ENCODE measurements at places on chromosomes 3 and 15. TPM values are rescaled to one million over a fixed set of nuclear protein-coding genes. Genes with fewer than 3 reads are reported as not detected.

The SLC9C1 gene
- total RNA-seq = 1.9 TPM

The STX19 gene
- not detected for total RNA-seq

The NEO1 gene
- total RNA-seq = 31.1 TPM

The C3orf49 gene
- not detected for total RNA-seq

The RPP25 gene
- 7.7 TPM for total RNA-seq

The GPR62 gene
- 0.24 TPM for total RNA-seq

The CPLX3 gene
- total RNA-seq = not detected

GRCh38 chr3:27723001-27723445, 900 bp upstream of the EOMES start:
- DNase-seq = no peak

GRCh38 chr3:157086060-157086750, 73.7 kb downstream of the CCNL1 start:
- DNase-seq = no peak

DNA sequence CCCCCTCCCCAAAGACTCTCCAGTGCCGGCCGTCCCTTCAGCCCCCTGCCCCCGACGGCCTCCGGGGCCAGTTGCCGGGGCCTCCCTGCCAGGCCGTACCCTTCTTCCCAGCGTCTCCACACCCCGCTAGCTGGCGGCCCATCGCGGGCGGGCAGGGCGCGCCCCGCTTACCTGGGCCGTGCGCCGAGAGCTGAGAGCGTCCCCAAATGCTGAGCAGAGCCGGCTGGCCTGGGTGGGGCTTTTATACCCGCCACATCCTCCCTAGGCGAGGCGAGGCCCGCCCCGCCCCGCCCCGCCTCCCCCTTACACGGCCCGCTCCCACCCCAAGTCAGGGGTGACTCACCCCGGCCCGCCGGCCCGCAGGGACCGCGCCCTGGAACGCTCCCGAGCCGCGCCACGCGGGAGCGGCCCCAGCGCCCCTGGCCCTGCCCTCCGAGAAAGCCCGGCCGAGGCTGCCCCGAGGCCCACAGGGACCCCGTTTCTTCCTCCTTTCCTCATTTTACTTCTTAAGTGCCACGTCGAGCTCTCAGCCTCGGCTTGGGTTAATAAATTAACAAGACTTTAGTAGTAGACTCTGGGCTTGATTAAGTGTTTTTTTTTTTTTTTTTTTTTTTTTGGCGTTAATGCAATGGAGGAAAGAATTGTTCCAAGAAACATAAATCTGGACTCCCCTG, at the start of gene ANXA2:
TSS of gene ANXA2 (minus strand) at position 215 of the 674 bp plus-strand sequence. CDS start 11,911 bp downstream, outside the sequence.
- peak; percentile 53 for DNase-seq

- DNase-seq = peak; percentile 84
Measured at GRCh38 chr15:83446904-83447709, at the start of gene SH3GL3. Gene SH3GL3, plus strand, starts transcription at chr15:83447341. Its CDS starts 193 bp downstream, at chr15:83447534.

GRCh38 chr3:184506561-184506991, 55.0 kb upstream of the EPHB3 start:
- DNase-seq = no peak

DNA sequence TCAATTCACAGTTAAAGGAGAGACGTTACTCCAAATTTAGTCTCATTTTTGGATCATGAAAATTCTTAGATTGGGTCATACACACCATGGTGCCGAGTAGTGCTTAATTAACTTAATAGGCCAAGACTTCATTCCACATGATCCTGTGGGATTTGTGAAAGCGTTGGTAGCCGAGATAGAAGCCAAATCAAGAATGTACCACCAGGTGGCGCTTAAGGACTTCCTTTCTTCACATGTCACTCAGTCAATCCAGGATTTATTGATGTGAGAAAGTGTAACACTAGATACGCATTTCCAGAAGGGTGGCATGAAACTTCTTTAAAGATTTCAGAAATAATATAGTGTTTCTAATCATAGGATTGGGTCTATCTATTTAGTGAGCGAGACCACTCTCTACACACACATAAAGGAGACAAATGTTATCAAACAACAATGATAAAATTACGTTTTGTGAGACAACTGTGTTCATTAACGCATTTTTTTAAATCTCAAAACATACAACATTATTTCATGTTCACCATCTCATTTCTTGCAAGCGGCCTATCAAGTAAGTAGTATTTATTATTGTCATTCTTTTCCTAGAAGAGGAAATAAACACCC, 436.1 kb downstream of the CHL1 start:
- no peak for DNase-seq

DNA sequence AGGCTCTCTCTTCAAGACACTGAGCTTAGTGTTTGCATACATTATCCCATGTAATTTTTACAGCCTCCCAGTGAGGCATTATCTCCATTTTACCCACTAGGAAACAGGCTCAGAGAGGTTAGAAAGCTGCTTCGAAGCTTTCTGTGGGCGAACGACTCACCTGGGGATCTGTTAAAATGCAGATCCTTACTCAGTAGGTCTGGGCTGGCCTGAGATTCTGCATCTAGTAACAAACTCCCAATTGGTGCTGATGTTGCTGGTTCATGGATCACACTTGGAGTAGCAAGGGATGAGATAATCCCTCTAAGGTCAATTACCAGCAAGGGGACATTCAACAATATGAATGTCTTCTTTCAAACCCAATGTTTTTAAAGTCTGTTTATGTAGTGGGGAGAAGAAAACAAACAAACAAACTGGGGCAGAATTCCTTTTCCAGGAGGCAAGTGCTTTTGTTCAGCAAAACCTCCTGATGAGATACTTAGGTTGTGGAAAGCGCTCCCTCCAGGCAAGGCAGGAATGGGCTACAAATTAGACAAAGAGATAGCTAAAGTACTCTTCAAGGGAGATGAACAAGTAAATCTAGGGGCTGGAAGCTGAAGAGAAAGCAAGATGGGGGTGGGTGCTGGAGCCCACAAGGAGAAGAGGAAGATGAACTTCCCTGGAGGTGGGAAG, 311.9 kb downstream of the SHQ1 start:
- no peak for DNase-seq

GRCh38 chr3:149435996-149436885, 38.3 kb upstream of the TM4SF4 start:
- DNase-seq = no peak

- no peak for DNase-seq
Measured at GRCh38 chr15:41597787-41598186, 38.8 kb downstream of the TYRO3 start.

- no peak for DNase-seq
Measured at GRCh38 chr3:172856795-172857742, 106.5 kb downstream of the ECT2 start.

DNA sequence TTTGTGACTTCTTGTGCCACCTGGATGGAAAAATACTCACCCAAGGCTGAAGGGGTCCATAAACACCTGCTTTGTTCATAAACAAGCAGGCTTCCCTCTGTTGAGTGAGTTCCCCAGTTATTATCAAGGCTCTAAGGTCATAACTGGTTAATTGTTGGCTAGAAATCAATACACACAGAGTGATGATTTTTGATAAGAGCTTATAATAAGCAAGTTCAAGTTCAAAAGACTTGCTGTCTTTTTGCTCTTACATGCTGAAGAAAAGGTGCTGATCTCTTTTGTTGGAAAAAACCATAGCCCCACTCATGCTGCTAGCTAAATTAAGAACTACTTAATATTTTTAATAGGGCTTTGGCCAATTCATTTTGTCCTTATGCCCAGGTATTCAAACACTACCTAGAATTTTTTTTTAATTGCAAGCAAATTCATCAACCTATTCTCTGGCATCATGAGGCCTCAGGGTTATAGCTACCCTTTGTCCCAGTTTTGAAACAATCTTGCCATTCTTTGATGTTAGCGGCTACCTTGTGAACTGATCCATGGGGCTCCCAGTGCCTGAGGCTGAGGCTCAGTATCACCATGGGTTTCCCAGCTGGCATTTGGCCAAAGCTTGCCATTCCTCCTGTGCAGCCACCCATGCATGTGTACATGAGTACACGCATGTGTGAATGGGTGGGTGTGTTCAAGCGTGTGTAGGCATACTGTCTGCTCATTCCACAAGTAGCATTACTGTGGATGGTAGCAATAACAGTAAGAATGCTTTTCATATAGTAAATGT, 127.6 kb upstream of the LPP start:
- no peak for DNase-seq

DNA sequence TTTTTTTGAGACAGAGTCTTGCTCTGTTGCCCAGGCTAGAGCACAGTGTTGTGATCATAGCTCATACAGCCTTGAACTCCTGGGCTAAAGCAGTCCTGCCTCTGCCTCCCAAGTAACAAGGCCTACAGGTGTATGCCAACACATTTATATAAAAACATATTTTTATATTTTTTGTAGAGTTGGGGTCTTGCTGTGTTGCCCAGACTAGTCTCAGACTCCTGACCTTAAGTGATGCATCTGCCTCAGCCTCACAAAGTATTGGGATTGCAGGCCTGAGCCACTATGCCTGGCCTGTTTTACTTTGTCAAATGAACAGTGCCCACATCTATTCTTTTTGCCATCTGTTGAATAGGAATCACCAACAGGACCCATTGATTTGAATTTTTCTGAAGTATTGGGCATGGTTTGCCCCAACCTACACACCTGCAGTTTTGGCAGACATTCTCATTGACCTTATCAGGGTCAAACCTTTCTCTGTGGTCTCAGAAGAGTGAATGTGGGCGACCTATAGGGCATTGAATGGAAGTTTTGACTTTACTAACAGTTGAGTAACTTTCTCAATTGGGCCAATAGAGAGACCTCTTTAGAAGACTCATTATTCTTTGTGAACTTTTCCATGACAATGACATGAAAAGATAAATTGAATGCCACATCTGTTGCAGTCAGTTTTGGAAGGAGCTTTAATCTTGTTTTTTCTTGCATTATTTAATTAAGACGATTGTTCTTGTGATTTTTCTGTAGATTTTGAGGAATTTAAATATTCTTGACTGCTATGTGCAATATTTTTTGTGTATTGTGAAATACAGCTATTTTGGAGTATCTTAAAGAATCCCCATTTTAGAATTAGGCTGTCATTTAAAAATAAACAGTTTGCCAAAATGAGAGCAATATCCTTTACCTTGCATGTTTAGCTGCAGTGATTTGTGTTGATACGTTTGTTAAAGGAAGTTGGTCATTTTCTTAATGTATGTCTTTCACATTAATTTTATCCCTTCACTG, 2.7 kb downstream of the IREB2 start:
- DNase-seq = no peak

- DNase-seq = no peak
Measured at GRCh38 chr3:3165241-3165640, 14.2 kb downstream of the CRBN start.

DNA sequence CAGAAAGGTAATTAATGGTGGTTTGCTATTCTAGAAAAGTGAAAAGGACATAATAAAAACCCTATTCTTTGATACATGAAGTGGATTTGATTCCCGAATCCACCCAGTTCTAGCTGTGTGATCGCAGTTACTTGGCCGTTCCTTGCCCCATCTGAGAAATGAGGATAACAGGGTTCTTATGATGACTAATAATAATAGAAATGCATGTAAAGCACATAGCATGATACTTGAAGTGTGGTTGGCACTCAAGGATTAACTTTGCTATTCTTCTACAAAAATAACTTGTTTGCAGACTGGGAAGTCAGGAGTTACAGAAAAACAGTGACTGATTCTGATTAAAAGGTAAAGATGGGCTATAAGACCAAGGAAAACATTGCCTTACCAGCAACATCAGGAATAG, 26.8 kb downstream of the PARL start:
- DNase-seq = no peak

DNA sequence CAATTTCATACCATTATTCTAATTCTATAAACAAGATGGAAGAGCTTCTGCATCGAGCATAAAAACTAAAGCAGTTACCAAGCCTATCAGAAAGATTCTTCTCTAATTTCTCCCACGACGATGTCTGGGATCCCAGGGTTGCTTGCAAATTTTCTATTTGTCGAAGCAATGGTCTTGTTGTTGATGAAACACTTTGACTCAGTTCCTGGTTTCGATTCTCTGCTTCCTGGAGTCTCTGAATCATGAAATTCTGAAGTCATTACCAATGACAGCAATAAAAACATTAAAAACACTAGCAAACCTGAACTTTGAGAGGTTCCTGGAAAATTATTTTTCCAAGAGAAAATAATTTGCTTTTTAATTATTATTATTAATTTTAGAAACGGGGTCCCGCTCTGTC, 18.7 kb downstream of the TMF1 start:
- no peak for DNase-seq

DNA sequence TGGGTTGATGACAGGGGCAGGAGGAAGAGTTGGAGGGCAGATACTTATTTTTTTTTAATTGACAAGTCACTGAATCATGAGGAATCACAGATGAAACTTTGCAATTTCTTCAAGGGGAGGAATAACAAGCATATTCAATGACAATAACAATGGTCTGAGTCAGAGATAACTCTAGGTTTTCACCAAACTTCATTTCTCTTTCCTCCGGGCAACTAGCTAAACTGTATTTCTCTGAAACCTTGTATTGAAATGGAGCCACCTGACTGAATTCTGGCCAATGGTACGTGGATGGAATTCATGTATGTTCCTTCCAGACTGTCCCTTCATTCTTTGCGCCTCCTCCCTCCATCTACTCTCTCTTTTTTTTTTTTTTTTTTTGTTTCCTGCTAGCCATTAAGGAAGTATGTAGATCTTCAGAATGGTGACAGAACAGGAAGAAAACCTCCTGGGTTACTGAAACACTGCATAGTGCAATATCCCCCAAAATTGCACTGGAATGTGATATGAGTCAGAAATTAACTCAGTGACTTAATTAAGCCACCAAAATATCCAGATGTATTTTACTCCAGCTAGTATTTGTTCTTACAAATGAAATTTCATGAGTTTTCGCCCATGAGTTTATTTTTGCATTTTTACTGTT, 495.4 kb downstream of the OTOL1 start:
- DNase-seq = no peak

- DNase-seq = no peak
Measured at GRCh38 chr3:127749361-127749760, 73.0 kb downstream of the MGLL start.

- no peak for DNase-seq
Measured at GRCh38 chr3:129046037-129046731, 14.4 kb upstream of the GP9 start.

GRCh38 chr15:36571301-36571700, 8.1 kb upstream of the CDIN1 start:
- no peak for DNase-seq

- no peak for DNase-seq
Measured at GRCh38 chr15:87200149-87200548, 1056.4 kb downstream of the NTRK3 start.

- DNase-seq = no peak
Measured at GRCh38 chr3:182605882-182606611, 187.3 kb upstream of the ATP11B start.

GRCh38 chr15:48855501-48856440, 22.2 kb upstream of the EID1 start:
- no peak for DNase-seq

DNA sequence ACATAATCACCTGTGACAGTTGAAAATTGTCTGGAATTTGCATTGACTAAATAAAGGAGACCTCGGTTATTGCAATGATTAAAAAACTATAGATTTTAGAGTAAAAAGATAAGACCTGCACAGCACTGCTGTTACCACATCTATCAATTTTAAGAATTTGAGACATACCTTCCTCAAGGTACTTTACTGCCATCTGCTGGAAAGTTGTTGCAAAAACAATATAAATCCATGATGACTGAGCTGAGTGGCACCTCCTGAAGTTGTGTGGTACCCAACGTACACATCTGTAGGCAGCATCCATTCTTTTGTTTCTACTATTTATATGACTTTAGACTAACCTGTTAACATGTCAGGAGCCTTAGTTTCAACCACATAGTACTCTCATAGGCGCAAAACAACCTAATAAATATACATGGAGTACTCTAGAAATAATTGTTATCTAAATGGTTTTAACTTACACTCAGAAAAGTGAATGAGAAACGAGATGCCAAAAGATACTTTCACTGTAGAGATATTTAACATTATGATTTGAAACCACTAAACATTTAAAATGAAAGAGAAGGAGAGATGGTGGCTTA, 106.7 kb downstream of the GHSR start:
- no peak for DNase-seq

- DNase-seq = no peak
Measured at GRCh38 chr15:54273928-54274327, 295.7 kb downstream of the UNC13C start.

Data from omental fat pad (tissue), 4 donors.